CD8-positive, alpha-beta memory T cell (primary cell): ENCODE measurements at places on chromosomes 6 and 20.

DNA sequence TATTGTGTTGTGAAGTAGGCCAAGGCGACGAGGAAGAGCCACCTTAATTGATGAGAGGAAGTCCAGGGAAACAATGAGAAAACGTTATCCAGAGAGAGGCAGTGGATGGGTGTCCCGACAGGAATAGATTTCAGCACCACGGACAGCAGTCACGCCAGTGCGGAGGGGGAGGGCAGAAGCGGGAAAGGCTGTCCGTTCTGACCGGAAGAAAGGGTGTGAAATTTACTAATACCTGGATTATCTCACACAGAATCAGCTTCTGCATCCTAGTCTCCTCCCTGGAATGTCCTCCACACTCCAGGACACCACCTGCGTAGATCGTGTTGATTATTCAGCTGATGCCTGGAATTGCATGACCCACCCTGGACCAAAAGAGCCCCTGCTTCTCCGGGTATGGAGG lies 7.4 kb upstream of the BPIFA3 start:
- DNase-seq: peak; percentile 4

DNA sequence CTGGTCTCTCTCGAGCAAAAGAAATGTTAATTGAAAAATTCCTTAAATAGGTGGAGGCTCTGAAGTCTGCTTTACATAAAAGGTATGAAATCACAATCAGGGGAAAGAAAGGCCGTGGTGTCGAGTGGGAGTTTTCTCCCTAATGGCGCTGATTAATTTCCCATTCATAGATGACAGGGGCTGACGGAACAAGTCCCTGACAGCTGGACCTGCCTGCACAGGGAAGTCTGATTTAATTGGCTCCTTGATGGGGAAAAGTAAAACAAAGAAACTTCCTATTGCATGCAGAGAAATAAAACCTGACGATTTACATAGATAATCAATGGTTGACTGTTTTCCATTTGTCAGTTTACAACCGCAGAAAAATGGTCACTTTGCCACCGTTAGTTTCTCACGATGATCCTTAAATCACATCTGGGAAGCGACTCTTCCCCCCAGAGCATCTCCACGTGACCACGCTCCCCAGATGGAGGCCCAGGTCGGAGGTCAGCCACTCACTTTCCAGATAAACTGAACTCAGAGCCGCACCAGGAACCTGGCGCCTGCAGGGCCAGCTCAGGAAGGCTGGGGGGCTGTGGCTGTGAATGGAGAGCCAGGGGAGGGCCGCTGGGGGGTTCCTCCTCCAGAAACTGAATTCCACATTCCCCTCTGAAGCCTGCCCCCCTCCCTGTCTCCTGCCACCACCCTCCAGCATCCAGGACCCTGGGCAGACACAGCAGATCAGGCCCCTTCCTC lies 55.3 kb downstream of the DLL1 start:
- no peak for DNase-seq

DNA sequence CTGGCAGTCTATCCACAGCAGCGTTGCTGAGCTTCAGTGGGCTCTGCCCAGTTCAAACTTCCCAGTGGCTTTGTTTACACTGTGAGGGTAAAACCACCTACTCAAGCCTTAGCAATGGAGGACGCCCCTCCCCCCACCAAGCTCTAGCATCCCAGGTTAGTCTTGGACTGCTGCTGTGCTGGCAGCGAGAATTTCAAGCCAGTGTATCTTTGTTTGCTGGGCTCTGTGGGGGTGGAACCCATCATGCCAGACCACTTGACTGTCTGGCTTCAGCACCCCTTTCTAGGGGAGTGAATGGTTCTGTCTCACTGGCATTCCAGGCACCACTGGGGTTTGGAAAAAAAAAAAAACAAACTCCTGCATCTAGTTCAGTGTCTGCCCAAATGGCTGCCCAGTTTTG lies 249.7 kb upstream of the SYNCRIP start:
- no peak for DNase-seq

GRCh38 chr20:47529840-47530239 lies 28.2 kb downstream of the NCOA3 start:
- no peak for DNase-seq

GRCh38 chr6:13557841-13558240 lies 16.6 kb upstream of the SIRT5 start:
- no peak for DNase-seq

DNA sequence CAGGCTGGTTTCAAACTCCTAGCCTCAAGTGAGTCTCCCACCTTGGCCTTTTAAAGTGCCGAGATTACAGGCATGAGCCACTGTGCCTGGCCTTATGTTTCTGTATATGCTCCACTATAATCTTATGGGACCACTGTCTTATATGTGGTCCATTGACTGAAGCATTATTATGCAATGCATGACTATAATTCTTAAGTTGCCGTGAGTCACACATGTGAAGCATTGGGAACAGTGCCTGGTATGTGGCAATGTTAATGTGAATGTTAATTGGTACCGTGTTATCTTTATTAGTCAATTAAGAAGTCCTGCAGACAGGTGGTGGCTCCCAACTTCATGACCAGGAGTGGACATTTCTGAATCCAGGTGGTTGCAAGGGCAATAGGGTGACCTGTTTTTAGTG lies 14.7 kb upstream of the ASXL1 start:
- DNase-seq: no peak

DNA sequence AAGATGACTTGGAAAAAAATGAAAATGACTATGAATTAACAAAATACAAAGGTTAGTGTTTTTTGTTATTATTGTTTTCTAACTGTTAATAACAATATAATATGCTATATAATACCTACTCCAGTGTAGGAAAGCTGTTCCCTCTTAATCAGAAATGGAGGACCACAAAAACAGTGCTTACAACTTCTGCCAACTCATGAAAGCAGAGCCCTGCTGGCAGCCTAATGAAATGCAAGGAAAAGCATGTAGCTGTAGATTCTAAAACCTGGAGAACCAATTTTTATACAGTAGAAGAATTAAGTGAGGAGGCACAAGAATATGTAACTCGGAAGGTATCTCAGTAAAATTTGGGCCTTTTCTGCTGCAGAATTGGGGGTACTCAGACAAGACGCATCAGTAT lies 29.4 kb downstream of the PHIP start:
- no peak for DNase-seq

DNA sequence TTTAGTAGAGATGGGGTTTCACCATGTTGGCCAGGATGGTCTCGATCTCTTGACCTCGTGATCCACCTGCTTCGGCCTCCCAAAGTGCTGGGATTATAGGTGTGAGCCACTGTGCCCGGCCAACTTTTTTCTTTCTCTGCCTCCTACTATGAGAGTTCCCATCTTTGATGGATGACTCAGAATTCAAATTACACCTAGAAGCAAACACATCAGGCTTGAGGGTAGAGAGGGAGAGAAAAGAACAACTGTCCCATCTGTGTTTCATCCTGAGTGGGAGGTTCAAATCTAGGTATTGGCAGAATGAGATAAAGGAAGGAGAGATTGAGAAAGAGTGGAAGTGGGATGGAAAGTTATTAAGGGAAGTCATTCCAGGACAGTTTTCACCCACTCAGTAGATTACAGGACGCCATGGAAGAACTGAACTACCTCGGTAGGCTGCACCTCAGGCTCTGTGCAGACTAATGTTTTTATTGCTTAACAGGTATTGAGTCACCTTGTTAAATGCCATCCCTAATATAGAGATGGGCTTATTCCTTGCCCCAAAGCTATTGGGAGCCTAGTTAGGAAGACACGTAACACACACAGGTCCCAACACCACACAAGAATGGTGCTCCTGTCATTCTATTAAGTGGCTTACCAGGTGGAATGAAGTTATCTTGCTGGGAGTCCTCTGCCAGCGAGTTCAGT lies 275.7 kb downstream of the SOX4 start:
- no peak for DNase-seq

GRCh38 chr6:166907373-166907841 lies 48.9 kb downstream of the RNASET2 start:
- DNase-seq: no peak

DNA sequence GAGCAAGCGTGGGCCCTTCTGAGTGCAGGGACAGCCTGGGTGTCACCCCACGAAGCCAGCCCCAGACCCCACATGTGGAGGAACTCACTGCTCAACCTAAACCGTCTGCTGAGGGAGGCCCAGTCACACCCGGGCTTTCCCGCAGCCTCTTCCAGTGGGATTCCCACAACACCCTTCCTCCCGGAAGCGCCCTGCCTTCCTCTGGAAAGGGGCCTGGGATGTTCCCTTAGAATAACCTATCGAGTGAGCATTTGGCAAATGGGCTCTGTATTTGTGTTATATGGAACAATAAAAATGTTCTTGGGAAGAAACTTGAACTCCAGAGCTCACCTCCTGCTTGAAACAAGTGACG lies 100.0 kb upstream of the DUSP22 start:
- DNase-seq: no peak

GRCh38 chr20:13736436-13737191 lies 48.1 kb downstream of the ESF1 start:
- DNase-seq: no peak

GRCh38 chr20:3172126-3172932 lies 1.0 kb downstream of the LZTS3 start:
- DNase-seq: no peak

DNA sequence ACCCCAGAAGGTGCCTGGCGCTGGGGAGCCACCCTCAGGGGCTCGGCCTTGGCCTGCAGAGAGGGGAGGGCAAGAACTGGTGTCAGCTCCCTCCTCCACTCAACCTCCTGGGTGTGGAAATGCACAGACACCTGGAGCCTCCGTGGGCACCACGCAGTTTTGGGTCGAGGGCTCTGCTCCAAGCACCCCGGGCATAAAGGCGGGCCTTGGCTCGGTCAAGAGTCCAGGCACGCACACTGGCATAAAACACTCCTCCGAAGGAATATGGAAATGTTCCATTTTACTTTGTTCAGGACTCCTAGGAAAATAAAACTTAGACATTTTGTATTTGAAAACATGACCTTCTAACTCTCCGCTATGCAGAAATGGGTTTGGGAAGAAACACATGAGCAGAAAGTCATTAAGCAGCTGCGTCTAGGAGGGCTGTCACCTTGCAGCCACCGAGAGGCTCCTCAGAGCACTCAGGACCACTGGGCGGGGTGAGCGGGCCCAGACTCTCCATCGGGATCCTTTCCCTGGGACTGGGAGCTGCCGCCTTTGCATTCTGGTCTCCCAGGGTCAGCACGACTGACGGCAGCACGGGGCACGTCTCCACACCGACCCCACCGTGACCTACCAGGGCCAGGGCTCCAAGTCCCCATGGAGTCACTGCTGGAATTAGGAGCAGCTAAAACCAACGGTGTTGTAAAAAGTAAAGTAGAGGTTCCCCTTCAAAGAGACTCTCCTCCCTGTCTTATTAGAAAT lies 46.0 kb upstream of the DACT2 start:
- no peak for DNase-seq

DNA sequence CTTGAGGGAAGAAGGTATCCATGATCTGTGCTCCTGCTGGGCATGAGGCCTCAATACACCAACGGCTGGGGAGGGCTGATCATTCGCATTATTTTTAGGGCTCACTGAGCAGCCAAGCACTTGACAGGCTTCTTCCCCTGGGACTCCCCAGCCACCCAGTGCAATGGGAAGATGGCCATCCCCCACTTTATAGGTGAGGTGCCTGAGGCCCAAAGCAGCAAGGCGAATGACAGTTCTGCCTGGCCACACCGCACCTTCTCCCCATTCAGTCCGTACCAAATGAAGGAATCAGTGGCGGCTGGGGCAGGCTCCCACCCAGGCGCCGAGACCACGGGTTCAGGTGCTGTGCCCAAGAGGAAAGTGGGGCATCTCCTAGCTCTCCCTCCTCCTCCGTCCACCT lies 4.4 kb upstream of the FAM209A start:
- no peak for DNase-seq

- DNase-seq: no peak
Measured at GRCh38 chr6:150025201-150025917, at the start of gene RAET1L. Gene RAET1L, minus strand, starts transcription at chr6:150025532. Its CDS starts 61 bp downstream, at chr6:150025471.

- no peak for DNase-seq
Measured at GRCh38 chr20:36096435-36096834, 58.1 kb upstream of the EPB41L1 start.

GRCh38 chr6:53233309-53233708 lies 84.7 kb upstream of the GCM1 start:
- no peak for DNase-seq

GRCh38 chr20:45450097-45450818 lies 19.3 kb upstream of the WFDC2 start:
- DNase-seq: no peak

GRCh38 chr20:45592574-45593189 lies 13.6 kb upstream of the WFDC8 start:
- peak; percentile 10 for DNase-seq

DNA sequence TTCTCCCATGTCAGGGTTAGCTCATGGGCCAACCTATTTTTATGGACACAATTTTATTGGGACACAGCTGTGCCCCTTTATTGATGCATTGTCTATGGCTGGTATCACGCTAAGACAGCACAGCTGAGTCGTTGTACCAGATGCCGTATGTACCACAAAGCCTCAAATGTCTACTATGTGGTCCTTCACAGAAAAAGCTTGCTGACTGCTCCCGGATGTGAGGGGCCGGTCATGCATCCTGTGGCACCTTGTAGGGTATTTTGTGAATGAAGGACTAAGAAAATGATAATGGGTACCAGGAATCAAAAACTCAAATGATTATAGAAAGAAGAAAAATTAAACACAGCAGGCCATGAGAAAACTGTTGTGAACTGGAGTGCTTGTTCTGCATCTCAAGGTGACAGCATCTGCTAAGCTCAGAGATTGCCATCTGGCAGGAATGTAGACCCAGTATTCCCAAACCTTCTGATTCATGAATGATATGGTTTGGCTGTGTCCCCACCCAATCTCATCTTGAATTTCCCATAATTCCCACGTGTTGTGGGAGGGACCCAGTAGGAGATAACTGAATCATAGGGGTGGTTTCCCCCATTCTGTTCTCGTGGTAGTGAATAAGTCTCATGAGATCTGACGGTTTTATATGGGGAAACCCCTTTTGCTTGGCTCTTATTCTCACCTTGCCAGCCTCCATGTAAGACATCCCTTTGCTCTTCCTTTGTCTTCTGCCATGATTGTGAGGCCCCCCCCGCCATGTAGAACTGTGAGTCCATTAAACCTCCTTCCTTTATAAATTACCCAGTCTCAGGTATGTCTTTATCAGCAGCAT lies 248.5 kb downstream of the TSHZ2 start:
- no peak for DNase-seq

DNA sequence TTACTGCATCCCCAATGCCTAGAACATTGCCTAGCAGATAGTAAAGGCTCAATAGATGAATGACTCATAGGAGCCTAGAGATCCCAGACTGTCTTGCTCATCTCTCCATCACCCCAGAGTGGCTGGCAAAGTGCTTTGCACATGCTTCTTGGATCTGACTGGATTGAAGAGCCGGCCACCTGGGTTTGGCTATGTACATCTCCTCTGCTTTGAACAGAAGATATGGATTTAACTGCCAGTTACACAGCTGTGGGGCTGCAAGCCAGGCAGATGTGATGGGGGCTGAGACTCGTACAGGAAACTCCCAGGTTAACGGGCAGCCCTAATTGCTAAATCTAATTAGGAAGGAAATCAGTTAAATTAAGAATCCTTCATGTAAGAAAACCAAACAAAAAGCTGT lies 28.6 kb downstream of the MYLIP start:
- DNase-seq: no peak

GRCh38 chr6:20661721-20662120 lies 127.5 kb downstream of the CDKAL1 start:
- DNase-seq: no peak
